ENCODE measurements at places on chromosomes 1 and 21.
A peak's percentile ranks its signal among the peaks of the same experiment; 100 is the strongest.

- DNase-seq, result no peak
Observed at GRCh38 chr1:193356249-193356648, 169.8 kb upstream of the B3GALT2 start.

DNA sequence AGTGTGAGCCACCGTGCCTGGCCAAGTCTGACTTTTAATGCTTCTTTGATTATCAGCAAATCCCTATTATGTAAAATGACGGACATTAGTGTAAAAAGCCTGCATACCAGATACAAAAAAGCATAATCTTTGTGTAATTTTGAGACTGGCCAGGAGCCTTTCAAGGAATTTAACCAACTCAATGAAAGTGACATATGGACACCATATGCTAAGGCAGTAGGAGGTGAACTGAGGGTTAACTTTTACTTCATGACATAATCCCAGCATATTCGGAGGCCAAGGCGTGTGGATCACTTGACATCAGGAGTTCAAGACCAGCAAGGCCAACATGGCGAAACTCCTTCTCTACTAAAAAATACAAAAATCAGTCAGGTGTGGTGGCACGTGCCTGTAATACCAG lies 94.6 kb downstream of the EIF4G3 start:
- no peak for DNase-seq

GRCh38 chr1:90717665-90718410 lies 736 bp upstream of the BARHL2 start:
- no peak for DNase-seq

GRCh38 chr1:153937331-153937730 lies 9.2 kb downstream of the DENND4B start:
- DNase-seq, result no peak

DNA sequence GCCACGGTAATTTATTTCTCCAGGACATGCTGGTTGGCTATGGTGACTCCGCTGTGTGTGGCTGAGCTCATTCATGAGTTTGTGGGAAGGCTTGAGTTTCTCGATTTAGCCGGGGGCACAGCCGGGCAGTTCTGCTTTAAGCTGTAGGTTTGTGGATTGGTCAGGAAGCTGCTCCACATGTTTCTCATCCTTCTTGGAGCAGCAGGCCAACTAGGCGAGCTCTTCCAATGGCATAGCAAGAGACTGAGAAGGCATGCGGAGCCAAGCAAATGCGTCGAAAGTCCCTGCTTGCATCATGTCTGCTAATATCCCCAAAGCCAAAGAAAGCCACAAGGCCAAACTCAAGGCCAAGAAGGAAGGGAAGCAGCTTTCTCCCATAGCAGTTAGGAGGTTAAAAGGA lies 71.6 kb upstream of the GREM2 start:
- DNase-seq, result no peak

DNA sequence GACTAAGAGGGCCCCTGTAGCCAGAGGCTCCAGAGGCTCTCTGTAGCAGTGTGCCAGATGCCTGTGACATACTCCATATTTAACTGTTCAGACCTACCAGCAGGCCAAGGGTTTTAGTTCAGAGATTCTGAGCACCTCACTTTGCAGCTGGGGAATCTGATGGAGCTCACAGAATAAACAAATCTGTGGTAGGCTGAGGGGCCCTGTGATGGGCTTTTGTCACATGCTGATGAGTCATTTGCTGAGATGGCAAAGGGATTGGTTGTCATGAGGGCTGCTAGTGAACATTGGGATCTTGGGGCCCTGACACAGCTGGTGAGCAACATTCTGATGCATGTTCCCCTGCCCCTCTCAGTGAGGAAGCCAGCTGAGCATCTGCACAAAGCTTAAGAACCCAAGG lies 482.2 kb downstream of the CAMTA1 start:
- no peak for DNase-seq

GRCh38 chr1:8284127-8284526 lies 33.8 kb upstream of the SLC45A1 start:
- no peak for DNase-seq

- no peak for DNase-seq
Observed at GRCh38 chr1:12097321-12097720, 34.2 kb downstream of the TNFRSF8 start.

DNA sequence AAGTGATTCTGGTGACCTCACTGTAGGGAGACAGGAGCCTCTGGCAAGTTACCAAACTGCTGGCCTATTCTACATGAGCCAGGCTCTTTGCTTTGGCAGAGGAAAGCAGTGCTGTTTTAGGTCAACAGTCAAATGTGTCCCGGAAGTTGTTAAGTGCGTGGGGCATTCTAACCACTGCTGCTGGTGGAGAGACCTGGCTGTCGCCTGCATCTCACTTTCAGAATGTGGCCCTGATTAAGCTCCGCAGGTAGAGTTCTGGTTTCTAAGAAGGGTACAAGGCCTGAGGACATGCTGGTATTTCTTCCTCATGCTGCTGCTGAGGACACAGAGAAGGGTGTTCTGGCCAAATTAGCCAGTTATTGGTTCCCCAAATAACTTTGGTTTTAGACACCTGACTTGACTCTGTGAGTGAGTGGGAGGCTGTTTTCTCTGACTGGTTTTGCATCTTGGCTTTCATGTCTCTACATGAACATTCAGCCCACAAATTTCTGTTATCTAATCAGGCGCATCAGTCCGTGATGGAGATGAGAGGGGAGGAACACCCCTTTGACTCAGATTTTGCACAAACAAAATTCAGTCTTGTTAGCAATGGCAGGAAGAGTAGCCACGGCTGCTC lies 120.8 kb downstream of the LMO4 start:
- DNase-seq, result no peak

- no peak for DNase-seq
Observed at GRCh38 chr1:161195171-161195570, 3.7 kb downstream of the ADAMTS4 start.

- DNase-seq, result no peak
Observed at GRCh38 chr1:165849353-165850133, 22.1 kb downstream of the UCK2 start.

- no peak for DNase-seq
Observed at GRCh38 chr1:241658081-241658793, 6.2 kb downstream of the WDR64 start.

DNA sequence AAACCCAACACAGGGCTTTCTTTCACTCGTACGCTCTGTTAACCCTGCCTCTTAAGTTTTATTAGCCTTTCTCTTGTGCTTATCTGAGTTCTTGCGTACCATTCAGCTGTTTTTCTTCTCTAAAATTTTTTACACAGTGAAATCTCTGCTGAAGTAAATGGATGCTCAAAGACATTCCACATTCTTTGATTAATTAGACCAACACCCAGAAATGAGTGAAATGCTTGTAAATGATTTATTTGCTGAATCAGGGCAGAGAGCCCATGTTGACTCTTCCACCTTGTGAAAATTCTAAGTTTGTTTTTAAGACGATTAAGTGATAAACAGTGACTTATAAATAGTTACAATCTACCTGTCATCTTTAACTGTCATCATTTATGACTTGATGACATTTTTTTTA lies 156.7 kb downstream of the ACTL8 start:
- no peak for DNase-seq

DNA sequence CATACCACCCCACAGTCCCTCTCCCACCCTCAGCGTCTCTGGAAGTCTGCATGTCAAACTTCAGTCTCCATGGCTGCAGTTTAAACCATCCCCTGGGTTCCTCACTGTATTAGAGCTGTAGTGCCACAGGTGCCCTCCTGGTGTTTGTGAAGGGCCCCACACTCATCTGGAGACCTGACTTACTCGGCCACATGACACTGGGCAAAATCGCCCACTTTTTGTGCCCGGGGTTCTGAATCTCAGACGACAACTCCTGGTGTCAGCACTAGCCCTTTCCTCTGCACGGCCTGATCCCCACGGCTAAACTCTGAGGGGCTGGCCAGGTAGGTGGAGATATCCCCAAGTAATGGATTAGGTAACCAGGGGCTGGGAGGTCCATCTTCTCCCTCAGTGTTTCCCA lies 6.5 kb downstream of the INKA2 start:
- no peak for DNase-seq

- no peak for DNase-seq
Observed at GRCh38 chr1:230328342-230329015, 97.7 kb downstream of the PGBD5 start.

DNA sequence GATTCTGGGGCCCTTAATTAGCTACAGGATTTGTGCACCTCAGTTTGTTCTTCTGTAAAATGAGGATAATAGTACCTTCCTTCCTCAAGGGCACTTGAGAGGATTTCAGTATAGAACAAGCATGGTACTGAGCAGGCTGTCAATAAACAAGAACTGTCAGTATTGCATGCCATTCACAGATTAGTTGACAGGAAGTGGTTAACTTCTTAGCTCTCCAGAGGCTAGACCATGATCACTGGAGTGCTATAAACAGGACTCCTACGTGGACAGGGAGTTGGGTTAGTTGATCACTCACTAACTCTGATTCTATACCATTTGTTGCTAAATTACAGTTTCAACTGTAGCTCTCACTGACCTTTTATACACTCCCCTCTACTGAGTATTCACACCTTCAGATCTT lies 126.2 kb upstream of the DAB1 start:
- DNase-seq, result no peak

DNA sequence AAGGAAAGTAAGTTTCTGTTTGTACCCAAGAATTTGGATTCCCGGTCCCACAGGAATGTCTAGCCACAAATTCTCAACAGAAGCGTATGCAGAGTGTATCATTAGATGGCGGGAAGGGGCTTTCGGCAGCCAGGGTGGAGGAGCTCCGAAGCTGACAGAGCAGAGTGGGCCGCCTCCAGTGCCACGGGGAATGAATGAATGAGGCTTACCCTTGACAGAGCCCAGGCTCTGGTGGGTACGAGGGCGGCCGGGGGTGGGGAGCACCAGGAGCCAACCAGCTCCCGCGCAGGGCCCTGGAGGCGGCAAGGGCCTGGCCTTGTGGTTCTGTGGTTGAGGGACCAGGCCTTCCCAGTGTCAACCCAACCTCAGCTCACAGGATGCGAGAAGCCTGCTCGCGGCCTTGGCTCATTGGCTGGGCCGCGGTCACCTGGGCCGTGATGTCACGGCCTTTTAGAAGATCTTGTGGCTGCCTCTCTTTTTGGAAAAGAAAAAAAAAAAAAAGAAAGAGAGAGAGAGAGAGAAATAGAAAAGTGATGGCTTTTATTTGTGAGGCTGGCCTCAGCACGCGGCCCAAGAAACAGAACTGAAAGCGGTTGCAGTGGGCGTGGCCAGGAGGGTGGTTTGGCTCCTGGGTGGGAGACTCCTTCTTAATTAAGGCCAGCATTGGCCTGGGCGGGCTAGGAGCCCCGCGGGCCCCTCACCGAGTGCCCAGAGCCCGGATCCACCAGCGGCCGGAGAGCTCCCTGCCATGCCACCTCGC lies 34.9 kb upstream of the RUNX3 start:
- DNase-seq, result peak; percentile 90

- DNase-seq, result peak; percentile 45
Observed at GRCh38 chr1:109482791-109483671, 674 bp upstream of the ATXN7L2 start.

DNA sequence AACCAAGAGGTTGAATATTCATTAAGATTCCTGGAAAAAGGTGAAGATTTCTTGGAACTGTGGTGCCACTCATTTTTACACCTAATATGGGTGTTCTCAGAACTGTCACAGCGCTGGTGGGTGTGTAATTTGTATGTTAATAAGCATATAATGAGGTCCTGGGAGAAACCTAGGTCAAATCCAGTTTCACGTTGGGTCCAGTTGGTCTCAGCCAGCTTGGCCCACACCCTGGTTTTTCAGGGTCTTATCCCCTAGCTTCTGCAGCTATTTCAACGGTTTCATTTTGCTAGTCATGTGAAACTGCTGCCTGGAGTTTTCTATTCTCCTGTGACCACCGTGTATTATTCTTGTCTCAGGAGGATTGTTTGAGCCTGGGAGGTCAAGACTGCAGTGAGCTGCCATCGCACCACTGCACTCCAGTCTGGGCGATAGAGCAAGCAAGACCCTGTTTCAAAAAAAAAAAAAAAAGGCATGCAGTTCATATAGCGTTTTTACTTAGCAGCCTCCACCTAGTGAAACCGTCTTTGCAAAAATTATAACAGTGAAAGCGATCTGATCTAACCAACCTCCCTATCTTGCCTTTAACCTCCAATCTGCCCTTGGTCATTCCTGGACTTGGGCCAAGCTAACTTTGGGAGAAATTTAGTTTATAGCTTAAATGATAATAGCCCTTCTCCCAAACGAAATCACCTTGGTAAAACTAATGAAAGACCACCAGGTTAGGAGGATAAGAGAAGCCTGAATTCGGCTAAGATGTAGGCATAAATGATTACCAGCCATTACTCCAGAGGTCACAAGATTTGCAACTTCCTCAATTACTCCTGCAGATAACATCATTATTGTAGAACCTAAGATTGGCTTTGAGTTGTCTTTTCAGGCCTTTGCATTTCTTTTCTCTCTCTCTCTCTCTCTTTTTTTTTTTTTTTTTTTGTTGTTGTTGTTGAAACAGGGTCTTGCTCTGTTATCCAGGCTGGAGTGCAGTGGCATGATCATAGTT lies 44.0 kb downstream of the PTAFR start:
- no peak for DNase-seq

GRCh38 chr1:22949822-22950331 lies 22.8 kb downstream of the LACTBL1 start:
- DNase-seq, result no peak

DNA sequence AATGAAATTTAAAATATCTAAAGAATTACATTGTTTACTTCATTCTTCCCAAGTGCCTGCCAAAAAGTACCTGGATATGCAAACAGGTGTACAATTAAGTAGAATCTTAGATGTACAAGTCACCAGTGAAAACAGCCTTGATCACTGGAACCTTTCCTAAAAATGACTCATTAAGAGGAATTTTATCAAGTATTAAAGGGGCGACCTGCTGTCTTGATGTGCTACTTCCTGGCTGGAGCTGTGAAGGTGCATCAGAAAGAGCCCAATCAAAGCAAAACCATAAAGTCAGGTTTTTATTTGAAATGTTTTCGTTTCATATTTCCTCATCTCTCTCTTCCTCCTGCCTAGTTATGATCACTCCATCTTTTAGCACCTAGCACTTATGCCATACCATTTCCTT lies 33.4 kb downstream of the IFI44 start:
- DNase-seq, result no peak

GRCh38 chr1:6180268-6180706 lies at the start of gene CHD5:
Gene CHD5, minus strand, starts transcription at chr1:6180321. Its CDS starts 298 bp downstream, at chr1:6180023.
- no peak for DNase-seq

DNA sequence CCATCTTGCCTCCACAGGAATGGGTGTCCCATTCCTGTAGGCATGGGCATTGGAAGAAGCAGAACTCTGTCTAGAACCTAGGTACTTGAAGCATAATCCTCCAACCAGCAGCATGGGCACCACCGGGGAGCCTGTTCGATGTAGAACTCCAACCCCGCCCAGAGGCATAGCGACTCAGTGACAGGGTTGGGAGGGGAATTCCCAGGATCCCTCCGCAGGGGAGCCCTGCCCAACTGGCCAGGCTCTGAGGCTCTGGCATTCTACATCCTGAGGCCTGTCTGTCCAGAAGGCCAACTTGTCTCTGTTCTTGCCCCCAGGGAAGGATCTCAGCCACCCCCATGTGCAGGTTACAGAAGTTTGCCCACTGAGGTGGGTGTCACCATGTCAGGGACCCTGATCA lies 38.2 kb downstream of the CACNA1S start:
- DNase-seq, result no peak

GRCh38 chr1:160261556-160261892 lies 825 bp downstream of the DCAF8 start:
- DNase-seq, result peak; percentile 70

GRCh38 chr1:163844459-163844858 lies 522.7 kb downstream of the NUF2 start:
- DNase-seq, result no peak

Measured in activated CD8-positive, alpha-beta memory T cell treated with anti-CD3 and anti-CD28 coated beads, Interleukin-2, amount 50 U/mL, for 4 hours (primary cell).